Stomach (tissue), 19 donors: ENCODE measurements at places on chromosomes 4 and X. TPM values are rescaled to one million over a fixed set of nuclear protein-coding genes. Genes with fewer than 3 reads are reported as not detected.

The NOA1 gene
- polyA plus RNA-seq = 20.0 TPM

DNA sequence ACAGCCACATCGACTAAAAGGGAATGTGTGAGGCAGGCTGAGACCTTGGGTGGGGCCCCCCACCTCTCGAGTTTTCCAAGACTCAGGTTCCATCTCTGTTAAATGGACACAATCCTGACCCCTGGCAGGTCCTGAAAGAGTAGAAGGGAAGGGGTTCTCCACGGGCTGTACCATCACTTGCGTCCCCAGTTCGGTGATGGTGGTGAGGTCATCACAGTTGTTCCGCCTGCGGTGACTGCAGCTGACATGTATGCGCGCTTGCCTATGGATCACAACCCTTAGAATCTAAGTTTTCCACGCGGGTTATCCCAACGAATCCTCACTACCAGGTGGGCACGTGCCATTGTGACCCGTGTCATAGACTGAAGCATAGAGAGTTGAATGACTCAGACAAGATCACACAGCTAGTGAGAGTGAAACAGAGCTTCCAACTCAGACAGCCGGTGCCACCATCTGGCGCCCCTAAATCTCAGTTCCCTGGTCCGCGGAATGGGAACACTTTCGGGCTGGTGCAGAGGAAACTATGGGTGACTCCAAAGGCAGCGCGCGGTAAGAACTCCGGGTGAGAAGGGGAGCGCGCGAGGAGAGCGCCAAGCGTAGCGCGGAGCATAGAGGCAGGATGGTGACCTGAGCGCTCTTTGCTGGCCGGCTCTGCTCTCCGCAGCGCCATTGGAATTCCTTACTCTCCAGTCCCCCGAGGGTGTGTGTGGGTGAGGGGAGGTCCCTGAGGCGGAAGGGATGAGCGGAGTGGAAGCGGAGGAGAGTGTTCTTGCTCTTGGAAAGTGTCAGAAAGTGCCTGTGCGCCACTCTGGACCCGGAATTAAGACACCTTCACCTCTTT, 10.5 kb downstream of the MSX1 start:
- H3K4me1 ChIP-seq = peaks cover 17% of the 10 kb centered on the region
- no peak overlapping the region for H3K4me3 ChIP-seq
- H3K36me3 ChIP-seq = no peaks in the 10 kb centered on the region
- peaks cover 100% of the 10 kb centered on the region for H3K27me3 ChIP-seq

The CSAG1 gene
- not detected for polyA plus RNA-seq

DNA sequence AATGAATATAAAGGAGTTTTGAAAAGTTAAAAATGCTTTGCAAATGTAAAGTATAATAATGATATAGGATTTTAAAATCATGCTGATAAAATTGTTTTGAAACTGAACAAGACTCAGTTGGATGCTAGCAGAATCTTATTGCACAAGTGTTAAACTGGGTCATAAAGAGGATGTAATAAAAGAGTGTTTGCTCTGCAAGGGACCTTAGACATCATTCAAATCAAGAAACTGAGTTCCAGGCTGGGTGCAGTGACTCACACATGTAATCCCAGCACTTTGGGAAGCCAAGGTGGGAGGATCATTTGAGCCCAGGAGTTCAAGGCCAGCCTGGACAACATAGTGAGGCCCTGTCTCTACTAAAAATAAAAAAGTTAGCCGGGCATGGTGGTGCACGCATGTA, 27.5 kb upstream of the DUSP21 start:
- H3K27me3 ChIP-seq = no peaks in the 10 kb centered on the region
- H3K27ac ChIP-seq = no peak overlapping the region
- H3K4me1 ChIP-seq = no peaks in the 10 kb centered on the region
- no peak for DNase-seq

GRCh38 chr4:128983771-128984485, 109.4 kb downstream of the SCLT1 start:
- H3K27me3 ChIP-seq = no peaks in the 10 kb centered on the region
- peaks cover 29% of the 10 kb centered on the region for H3K36me3 ChIP-seq
- no peak overlapping the region for H3K27ac ChIP-seq
- no peak for DNase-seq

GRCh38 chrX:95733426-95733825, 951.2 kb upstream of the DIAPH2 start:
- no peaks in the 10 kb centered on the region for H3K4me1 ChIP-seq
- no peak overlapping the region for H3K27ac ChIP-seq
- no peaks in the 10 kb centered on the region for H3K27me3 ChIP-seq
- H3K4me3 ChIP-seq = no peak overlapping the region
- H3K36me3 ChIP-seq = no peaks in the 10 kb centered on the region
- DNase-seq = no peak

DNA sequence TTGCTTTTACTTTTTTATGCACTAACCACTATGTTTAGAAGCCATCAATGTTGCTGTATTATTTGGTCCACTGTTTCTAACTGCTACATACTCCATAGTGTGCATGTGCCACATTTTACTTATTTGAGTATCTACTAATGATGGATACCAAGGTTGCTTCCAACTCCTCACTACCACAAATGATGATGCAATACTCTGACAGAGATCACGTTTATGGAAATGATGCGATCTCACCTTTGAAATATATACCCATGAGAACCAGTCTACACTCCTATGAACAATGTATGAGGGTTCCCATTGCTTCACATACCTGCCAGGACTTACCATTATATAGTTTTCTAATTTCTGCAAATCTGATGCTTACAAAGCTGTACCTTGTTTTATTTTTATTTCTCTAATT, 44.2 kb downstream of the HUWE1 start:
- peaks cover 84% of the 10 kb centered on the region for H3K36me3 ChIP-seq
- H3K4me3 ChIP-seq = no peak overlapping the region
- no peaks in the 10 kb centered on the region for H3K4me1 ChIP-seq
- DNase-seq = no peak

GRCh38 chr4:17335371-17335770, 176.5 kb downstream of the QDPR start:
- no peaks in the 10 kb centered on the region for H3K36me3 ChIP-seq
- H3K4me3 ChIP-seq = no peak overlapping the region
- H3K27ac ChIP-seq = no peak overlapping the region
- no peaks in the 10 kb centered on the region for H3K27me3 ChIP-seq
- no peaks in the 10 kb centered on the region for H3K4me1 ChIP-seq

DNA sequence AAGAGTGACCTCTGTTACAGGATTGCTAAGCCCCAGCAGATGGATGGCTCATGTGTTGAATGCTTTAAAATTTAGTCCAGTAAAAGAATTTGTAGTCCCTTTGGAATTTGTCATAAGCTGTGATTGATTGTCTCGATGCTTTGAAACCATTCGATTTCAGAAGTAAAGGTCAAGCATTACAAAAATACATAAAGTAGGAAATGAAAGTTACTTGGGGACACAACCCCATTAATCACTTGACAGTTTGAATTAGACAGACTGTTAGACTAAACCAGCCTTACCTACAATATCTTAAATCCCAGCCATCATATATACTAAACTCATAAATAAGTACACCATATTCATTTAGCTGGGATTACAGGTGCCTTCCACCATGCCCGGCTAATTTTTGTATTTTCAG, 6.6 kb downstream of the REST start:
- no peak overlapping the region for H3K27ac ChIP-seq
- H3K36me3 ChIP-seq = peaks cover 19% of the 10 kb centered on the region
- no peak for DNase-seq

DNA sequence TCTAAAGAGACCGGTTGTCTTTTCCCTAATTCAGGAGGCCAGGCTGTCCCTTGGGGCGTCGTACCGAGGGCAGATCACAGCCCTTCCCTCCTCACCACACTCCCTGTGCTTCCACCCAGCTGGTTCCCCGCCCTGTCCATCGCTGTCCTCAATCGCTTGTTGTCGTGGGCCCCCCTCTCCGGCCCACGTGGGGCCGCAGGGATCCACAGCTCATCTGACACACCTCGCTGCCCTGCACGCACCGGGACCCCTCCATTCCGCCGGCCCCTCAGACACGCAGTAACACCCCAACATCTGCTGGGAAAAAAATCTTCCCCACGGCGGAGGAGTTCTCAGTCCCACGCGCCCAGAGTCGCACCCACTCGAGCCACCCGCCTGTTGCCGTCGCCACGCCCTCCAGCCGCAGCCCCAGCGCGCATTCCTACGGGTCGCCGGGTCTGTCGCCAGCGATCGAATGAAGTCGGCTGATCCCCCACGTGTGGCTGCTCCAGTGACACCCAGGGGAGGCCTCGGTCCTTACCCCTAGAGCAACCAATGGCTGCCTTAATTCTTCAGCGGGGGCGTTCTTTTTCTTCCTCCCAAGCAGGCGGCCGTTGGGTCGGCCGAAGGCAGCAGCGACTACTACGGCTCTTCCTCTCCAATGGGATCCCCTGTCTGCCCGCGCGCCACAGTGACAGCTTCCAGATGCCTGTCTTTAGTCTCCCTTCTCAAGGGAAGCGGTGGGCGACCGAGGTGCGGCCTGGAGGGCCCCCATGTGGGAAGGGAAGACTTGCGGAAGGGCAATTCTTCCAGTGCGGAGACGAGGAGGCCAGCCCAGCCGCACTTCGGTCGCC, 893 bp upstream of the SEPTIN11 start:
- peak; percentile 90 for DNase-seq
- no peaks in the 10 kb centered on the region for H3K27me3 ChIP-seq
- peaks cover 39% of the 10 kb centered on the region for H3K4me1 ChIP-seq
- peak overlapping the region; percentile 81 for H3K4me3 ChIP-seq
- H3K27ac ChIP-seq = peak overlapping the region; percentile 92
- H3K36me3 ChIP-seq = no peaks in the 10 kb centered on the region
